ENCODE measurements at places on chromosomes 3 and 15.

GRCh38 chr3:120875989-120876388 lies 32.0 kb upstream of the STXBP5L start:
- DNase-seq, result peak; percentile 14

GRCh38 chr15:65083262-65083701 lies 6.7 kb downstream of the KBTBD13 start:
- DNase-seq, result no peak

DNA sequence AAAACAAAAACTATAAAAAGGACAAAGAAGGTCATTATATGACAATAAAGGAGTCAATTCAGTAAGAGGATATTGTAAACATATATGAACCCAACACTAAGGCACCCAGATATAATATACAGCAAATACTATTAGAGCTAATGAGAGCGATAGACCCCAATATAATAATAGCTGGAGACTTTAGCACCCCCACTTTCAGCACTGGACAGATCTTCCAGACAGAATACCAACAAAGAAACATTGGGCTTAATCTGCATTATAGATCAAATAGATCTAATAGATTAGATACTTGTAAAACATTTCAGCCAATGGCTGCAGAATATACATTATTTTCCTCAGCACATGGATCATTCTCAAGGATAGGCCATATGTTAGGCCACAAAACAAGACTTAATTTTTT lies 53.4 kb downstream of the NUDT16 start:
- DNase-seq, result no peak

- DNase-seq, result no peak
Measured at GRCh38 chr3:100402891-100403290, 1.6 kb downstream of the LNP1 start.

- no peak for DNase-seq
Measured at GRCh38 chr3:50430191-50430590, 70.9 kb upstream of the TMEM115 start.

DNA sequence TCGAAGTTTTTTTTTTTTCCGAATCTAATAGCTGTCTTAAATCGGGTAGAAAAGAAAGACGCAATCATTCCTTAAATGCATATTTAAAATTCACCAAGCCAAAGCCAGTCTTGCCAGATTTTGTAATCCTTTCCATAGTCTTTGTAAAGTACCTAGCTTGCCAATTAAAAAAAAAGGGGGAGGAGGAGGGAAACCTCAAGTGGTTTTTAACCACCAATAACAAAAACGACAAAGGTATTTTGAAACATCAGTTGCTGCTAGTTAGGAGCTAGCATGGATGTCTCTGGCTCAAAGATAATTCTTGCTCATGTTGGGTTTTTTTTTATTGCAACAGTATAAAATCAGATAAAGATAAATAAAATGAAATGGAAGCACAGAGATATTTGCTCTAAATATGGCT lies 187.9 kb downstream of the MECOM start:
- no peak for DNase-seq

- DNase-seq, result no peak
Measured at GRCh38 chr3:177352424-177352823, 155.1 kb upstream of the TBL1XR1 start.

- no peak for DNase-seq
Measured at GRCh38 chr3:128323206-128324081, 143.2 kb downstream of the DNAJB8 start.

- DNase-seq, result peak; percentile 98
Measured at GRCh38 chr15:49620658-49621368, at the start of the genes DTWD1 and FAM227B. Gene DTWD1 (plus strand): TSS chr15:49621048. CDS start chr15:49625168, 4,120 bp downstream. Gene FAM227B (minus strand): TSS chr15:49620818. CDS start chr15:49615171, 5,647 bp downstream.

DNA sequence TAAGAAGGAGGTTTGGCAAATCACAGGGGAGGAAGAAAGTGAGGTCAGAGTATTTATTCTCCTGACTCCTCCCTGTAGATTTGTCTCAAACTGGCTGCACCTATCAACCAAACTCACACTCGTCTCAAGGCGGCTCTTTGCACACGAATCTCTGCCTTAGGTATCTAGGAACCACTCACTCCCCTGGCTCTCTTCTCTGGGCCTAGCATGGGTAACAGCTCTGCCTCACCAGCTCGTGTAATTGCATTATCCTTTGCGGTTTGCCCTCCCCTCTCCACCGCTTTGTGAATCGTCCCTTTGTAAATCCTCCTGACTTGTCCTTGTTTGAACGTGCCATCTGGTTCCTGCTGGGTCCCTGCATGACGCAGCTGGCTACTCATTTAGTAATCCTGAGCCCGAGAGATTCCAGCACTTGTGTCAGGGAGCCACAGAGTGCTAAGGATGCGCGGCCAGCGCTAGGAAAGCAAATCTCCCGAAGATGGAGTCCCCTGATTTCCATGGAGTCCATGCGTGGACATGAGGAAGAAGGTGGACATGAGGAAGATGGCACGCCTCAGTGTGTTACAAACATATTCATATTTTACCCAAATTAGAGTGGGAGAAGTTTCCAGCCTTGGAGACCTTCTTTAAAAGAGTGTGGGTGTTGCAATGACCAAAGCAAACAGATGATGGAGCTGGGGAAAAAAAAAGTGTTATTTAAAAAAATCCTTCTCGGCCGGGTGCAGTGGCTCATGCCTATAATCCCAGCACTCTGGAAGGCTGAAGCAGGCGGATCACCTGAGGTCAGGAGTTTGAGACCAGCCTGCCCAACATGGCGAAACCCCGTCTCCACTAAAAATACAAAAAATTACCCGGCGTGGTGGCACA lies 26.7 kb downstream of the NRROS start:
- DNase-seq, result peak; percentile 65

- peak; percentile 78 for DNase-seq
Measured at GRCh38 chr3:110384601-110385000, 687.0 kb upstream of the NECTIN3 start.

- no peak for DNase-seq
Measured at GRCh38 chr3:194971009-194971408, 285.3 kb downstream of the FAM43A start.

DNA sequence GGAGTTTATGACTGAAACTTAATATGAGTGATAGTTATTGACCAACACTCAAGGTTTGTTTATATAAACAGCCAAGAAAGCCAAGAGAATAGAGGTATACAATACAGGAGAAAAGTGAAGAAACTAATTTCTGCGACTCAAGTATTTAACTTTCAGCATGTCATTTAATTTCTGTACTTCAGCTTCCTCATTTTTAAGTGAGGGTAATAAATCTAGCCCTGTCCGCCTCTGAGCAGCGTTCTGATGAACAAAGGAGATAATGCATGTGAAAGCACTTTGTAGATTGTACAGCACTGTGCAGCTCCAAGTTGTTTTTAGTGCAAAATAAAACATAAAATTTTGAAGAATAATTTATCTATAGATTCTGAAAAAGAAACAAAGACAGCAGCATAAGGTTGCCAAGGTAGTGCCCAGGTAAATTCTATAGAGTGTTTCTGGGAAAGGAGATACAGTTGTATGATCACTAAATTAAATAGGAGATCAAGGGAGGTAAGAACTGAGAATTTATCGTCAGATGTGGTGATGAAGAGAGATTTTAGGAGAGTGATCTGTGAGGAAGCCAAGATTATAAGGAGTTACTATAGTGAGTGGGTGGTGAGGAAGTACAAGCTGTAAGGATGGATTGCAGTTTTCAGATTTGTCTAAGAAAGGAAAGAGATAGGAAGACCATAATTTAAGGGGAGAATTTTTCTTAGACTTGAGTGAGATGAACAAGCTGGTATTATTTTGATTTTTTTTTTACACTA lies 71.3 kb downstream of the RASA2 start:
- no peak for DNase-seq

GRCh38 chr3:169992781-169993180 lies 26.2 kb downstream of the SEC62 start:
- no peak for DNase-seq

GRCh38 chr3:143810953-143811265 lies 37.4 kb downstream of the SLC9A9 start:
- DNase-seq, result no peak

- no peak for DNase-seq
Measured at GRCh38 chr15:29424118-29424517, 154.5 kb upstream of the NSMCE3 start.

- DNase-seq, result no peak
Measured at GRCh38 chr3:37586280-37586679, 275.4 kb upstream of the CTDSPL start.

DNA sequence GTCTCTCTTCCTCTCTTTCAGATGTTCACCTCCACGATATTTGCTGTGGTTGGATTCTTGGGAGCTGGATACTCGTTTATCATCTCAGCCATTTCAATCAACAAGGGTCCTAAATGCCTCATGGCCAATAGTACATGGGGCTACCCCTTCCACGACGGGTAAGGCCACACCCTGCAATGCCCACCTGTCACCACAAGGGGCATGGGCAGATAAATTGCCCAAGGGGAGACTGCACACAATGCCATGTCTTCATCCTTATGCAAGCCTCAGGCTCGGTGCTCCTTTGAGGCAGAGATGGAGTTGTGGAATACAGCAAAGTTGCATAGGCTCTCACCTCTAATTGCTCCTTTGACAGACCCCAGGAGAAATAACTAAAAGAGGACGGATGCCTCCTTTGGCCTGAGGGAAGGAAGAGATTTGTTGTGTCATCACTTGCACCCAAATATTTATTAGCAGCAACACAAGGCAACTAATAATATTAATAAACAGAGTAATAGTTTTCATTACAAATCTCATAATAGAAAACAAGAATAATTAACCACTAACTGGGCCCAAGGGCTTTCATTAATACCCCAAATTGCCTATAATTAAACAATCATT lies 13.2 kb downstream of the TM4SF4 start:
- no peak for DNase-seq

- DNase-seq, result no peak
Measured at GRCh38 chr15:101323793-101324523, 28.9 kb upstream of the SNRPA1 start.

GRCh38 chr3:104437891-104438290 lies 928.8 kb upstream of the ALCAM start:
- DNase-seq, result peak; percentile 80

DNA sequence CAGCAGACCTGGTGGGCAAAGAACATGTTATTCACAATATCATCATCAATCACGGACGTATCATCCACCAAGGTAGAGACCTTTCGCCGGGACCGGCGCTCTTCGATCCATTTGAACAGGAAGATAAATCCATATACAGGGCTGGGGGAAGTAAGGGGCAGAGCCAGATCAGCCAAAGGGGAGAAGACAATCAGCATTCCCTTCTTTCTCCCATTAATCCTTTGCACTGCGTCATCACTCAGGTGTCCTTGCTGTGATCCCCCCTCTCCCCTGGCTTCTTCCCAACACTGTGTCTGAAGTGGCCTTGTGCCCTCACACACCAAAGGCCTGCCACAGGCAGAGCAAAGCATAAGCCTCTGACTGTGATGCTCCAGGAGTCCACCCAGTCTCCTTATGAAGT lies 36.4 kb downstream of the SEMA3G start:
- no peak for DNase-seq

DNA sequence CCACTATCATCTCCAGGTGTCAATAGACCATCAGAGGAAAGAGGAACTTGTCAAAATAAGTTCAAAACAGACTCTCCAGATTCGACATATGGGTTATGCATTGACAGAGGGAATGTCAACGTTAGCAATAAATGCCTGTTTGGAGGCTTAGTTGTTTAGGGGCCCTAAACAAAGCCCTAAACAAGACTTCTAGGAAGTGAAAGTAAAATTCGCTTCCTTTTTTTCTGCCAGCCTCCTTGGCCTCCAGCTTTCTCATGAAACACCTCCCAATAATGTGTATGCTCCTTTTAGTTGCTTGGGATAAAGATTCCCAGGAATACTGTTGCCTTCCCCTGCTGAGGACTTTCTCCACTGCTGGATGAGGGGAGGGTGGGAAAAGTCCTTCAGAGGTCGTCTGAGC lies 70.9 kb upstream of the ARNT2 start:
- no peak for DNase-seq

DNA sequence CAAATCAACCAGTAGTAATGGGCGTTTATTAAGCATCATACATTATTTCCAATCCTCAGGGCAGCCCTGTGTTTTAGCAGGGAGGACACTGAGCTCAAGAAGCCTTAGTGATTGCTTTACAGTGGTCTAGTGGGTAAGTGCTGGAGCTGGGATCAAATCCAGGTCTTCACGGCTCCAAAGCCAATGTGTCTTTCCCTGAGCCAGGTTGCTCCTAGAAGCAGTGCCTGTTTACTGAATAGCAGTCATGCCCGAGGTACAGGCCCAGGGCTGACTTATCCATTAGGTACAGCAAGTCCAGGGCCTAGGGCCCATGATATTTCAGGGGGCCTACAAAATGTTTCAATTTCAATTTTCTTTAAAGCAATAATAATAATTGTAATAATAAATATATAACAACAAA lies 9.6 kb upstream of the SMAD6 start:
- no peak for DNase-seq

GRCh38 chr3:188339410-188340295 lies 185.7 kb downstream of the LPP start:
- DNase-seq, result no peak

- no peak for DNase-seq
Measured at GRCh38 chr3:62570888-62571287, 197.5 kb upstream of the FEZF2 start.

- DNase-seq, result no peak
Measured at GRCh38 chr3:31106912-31107311, 212.5 kb upstream of the GADL1 start.

DNA sequence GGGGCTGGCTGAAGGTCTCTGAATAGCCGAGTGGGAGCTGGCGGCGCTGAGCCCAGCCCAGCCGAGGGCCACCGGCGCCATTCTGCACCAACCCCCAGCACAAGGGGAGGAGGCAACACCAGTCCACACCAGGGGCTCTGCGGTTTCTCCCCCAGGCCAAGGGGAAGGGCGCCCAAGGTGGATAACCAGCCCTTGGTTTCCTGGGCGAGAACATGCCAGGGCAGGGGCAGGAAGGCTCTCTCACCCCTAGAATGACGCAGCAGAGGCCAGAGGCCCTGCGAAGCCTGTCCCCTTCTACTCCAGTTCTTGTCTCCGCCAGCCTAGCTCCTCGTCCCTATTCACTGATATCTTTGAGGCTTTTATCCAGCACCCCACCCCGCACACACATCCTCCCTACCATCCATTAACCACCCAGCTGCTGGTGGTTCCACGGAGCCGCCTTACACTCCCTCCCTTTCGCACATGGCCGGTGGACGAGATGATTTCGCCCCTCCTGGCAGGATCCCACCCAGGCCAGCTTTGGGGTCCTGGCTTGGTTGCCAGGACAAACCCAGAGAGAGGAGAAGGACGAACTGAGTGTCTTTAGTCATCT lies 1.3 kb downstream of the RBPMS2 start:
- no peak for DNase-seq

DNA sequence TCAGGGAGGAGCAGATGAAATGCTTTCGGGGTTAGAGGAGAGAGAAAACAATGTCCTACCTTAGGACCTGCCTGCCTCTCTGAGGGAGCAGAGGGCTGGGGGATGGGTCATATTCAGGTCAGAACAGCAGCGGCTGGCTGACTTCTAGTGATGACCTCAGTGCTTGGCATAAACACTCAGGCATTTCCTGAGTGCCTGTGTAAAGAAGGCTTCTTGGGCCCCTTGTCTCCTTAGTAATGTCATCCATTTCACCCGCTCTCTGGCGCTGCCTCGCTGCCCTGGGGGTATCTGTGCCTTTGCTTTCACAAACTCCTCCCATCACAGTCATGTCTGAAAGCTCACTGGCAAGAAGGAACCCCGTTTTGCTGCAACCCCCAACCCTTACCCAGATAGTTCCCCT lies 82.9 kb upstream of the GSK3B start:
- DNase-seq, result peak; percentile 95

GRCh38 chr3:93973131-93974126 lies at the start of gene PROS1:
Gene PROS1 (minus strand): TSS chr3:93973896. CDS start chr3:93973749, 147 bp downstream.
- DNase-seq, result peak; percentile 63

GRCh38 chr3:71905426-71905825 lies 120.5 kb upstream of the PROK2 start:
- no peak for DNase-seq

GRCh38 chr3:17030438-17030837 lies 145.7 kb downstream of the PLCL2 start:
- no peak for DNase-seq
